ENCODE measurements at places on chromosomes 3 and 15. TPM values are rescaled to one million over a fixed set of nuclear protein-coding genes. Genes with fewer than 3 reads are reported as not detected.

Gene SPTSSB
- polyA plus RNA-seq, result 0.53 TPM

Gene CIP2A
- polyA plus RNA-seq, result 0.19 TPM

Gene TRIM42
- not detected for polyA plus RNA-seq

Gene TTC14
- 9.3 TPM for polyA plus RNA-seq

DNA sequence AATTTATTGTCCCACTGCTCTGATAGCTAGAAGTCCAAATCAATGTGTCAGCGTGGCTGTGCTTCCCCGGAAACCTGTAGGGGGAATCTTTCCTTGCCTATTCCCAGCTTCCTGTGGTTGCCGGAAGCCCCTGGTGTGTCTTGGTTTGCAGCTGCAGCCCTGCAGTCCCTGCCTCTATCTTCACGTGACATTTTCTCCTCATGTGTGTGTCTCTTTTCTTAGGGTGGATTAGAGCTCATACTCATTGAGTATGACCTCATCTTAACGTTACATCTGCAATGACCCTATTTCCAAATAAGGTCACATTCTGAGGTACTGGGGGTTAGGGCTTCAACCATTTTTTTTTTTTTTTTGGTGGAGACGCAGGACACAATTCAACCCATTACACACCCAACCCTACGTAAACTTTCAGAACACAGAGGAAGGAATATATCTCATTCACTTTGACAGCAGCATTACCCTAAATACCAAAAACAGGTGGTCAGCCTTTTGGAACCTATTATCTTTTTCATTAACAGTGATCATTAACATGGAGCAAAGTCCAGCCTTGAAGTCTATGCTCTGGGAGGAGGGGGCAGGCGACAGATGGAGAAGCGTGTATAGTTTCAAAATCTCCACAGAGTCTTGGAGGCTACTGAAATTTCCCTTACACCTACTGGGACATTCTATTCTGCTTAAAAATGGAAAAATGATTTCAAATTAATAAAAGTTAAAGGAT lies 88.6 kb downstream of the RYK start:
- H3K4me3 ChIP-seq, result no peak overlapping the region
- no peak overlapping the region for H3K27ac ChIP-seq

DNA sequence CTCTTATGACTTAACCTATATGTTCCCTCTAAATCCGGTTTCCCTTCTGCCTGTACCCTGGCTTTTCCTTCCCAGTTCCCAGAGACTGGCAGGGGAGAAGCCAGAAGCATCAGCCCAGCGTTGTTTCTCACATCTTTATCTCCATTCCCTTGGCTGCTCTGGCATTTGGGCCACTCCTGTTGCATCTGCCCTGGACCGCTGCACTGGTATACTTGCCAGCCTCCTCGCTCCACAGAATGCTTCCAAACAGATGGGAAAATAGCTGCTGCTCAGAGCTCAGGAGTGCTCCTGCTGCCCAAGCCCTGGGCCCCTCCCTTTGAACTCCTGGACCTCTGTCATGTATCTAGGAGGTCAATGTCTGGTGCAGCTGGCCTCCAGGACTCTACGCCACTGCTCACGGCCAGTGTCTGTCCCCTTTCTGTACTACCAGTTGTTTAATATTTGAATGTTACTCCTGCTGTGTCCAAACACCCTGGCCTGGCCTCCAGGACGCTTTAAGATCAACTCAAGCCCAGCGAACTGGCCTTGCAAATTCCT lies 6.8 kb downstream of the SPINT1 start:
- H3K4me1 ChIP-seq, result no peaks in the 10 kb centered on the region
- no peaks in the 10 kb centered on the region for H3K36me3 ChIP-seq
- no peak overlapping the region for H3K4me3 ChIP-seq
- no peak overlapping the region for H3K27ac ChIP-seq
- peaks cover 2% of the 10 kb centered on the region for H3K27me3 ChIP-seq

DNA sequence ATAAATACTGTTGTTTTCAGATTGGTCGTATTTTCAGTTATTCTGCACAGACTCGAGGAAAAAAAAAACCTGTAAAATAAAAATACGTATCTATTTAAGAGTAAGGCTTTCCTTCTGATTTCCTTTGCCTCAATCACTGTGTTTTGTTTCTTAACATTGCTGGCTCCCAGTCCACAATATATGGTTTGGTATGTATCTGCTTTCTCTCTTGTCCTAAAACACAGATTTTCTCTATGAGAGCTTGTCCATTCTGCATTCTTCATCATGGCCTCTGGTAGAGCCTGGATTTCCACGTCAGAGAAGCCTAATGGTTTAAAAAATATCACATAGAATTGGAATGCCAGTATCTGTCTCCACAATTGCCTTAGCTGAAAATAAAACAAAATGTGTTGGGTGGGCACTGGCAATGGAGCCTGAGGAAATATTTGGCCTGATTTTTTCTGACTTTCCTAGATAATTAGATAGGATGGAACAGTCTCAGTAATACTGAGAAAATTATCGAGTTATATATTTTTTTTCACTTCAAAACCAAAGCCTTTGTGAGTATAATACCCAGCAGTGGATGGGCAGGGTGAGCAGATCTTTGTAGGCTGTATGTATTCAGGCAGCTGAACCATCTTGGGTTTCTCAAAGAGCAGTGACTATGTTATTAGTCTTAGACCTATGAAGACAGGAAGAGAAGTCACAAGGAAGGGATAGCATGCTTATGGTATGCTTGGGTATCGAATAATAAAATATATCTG lies 1.9 kb downstream of the CD200 start:
- H3K36me3 ChIP-seq, result no peaks in the 10 kb centered on the region
- peak overlapping the region; percentile 68 for H3K27ac ChIP-seq
- H3K27me3 ChIP-seq, result peaks cover 9% of the 10 kb centered on the region

GRCh38 chr3:194750491-194750828 lies 64.8 kb downstream of the FAM43A start:
- no peak for DNase-seq
- no peaks in the 10 kb centered on the region for H3K36me3 ChIP-seq
- H3K27ac ChIP-seq, result no peak overlapping the region
- no peak overlapping the region for H3K4me3 ChIP-seq
- no peaks in the 10 kb centered on the region for H3K27me3 ChIP-seq

DNA sequence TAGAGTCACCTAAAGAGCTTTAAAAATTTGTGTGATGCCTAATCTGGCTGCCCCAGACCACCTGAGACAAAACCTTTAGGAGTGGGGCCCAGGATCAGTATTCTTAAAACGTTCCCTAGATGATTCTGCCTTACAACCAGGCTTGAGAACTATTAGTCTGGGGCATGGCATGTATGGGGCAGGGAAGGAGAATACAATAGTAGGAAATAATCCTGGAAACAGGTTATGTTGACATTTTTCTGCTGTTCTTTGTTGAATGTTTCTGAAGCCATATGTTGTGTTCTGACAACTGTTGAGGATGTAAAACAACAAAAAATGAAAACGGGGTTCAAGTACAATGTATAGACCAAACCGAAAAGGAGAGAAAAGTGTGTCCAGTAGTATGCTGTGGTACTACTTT lies 2.9 kb downstream of the GTF2E1 start:
- H3K4me3 ChIP-seq, result no peak overlapping the region
- no peaks in the 10 kb centered on the region for H3K27me3 ChIP-seq
- no peak for DNase-seq
- no peaks in the 10 kb centered on the region for H3K4me1 ChIP-seq

GRCh38 chr3:39961230-39961629 lies 151.8 kb downstream of the MYRIP start:
- H3K4me3 ChIP-seq, result no peak overlapping the region
- DNase-seq, result no peak
- no peaks in the 10 kb centered on the region for H3K36me3 ChIP-seq
- no peaks in the 10 kb centered on the region for H3K27me3 ChIP-seq
- peaks cover 10% of the 10 kb centered on the region for H3K4me1 ChIP-seq
- H3K27ac ChIP-seq, result peak overlapping the region; percentile 60

GRCh38 chr3:189630767-189631372 lies 319 bp upstream of the TP63 start:
- H3K27ac ChIP-seq, result peak overlapping the region; percentile 52
- H3K27me3 ChIP-seq, result no peaks in the 10 kb centered on the region
- H3K4me3 ChIP-seq, result peak overlapping the region; percentile 38

GRCh38 chr3:112365636-112366035 lies 32.7 kb downstream of the CD200 start:
- peak overlapping the region; percentile 38 for H3K27ac ChIP-seq
- no peak for DNase-seq
- H3K27me3 ChIP-seq, result no peaks in the 10 kb centered on the region
- H3K4me3 ChIP-seq, result no peak overlapping the region
- H3K36me3 ChIP-seq, result no peaks in the 10 kb centered on the region
- H3K4me1 ChIP-seq, result peaks cover 25% of the 10 kb centered on the region

GRCh38 chr15:78006567-78007205 lies 70.8 kb downstream of the TBC1D2B start:
- no peaks in the 10 kb centered on the region for H3K27me3 ChIP-seq
- H3K4me1 ChIP-seq, result peaks cover 45% of the 10 kb centered on the region
- no peak overlapping the region for H3K4me3 ChIP-seq
- H3K27ac ChIP-seq, result no peak overlapping the region
- no peaks in the 10 kb centered on the region for H3K36me3 ChIP-seq

DNA sequence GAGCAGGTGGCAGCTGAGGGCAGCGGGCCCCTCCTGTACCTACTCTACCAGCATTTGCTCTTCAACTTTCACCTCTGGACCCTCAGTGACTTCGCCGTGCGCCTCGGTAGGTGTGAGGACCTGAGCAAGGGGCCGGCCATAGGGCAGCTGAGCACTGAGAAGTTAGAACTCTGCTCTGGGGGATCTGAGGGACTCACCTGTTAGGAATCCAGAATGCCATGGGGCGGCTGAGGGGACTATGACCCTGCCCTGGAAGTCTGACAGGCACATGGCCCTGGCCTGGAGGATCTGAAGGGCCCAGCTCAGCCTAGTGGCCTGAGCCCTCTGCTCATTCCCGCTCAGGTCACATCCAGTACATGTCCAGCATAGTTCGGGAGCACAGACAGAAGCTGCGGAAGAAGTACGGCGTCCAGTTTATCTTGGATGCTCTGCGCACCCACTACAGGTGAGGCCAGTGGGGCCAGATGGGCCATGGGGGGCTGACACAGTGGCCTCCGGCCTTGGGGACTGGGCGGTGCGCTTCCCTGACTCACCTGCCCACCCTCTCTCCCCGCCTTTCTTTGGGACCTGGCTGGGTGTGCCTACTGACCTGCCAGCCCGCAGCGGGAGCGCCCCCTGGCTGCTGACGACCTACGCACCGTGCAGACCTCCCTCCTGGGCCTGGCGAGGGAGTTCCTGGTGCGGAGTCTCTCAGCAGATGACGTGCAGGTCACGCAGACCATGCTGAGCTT lies 18.8 kb downstream of the NBEAL2 start:
- H3K4me1 ChIP-seq, result no peaks in the 10 kb centered on the region
- no peaks in the 10 kb centered on the region for H3K27me3 ChIP-seq
- H3K27ac ChIP-seq, result no peak overlapping the region
- H3K36me3 ChIP-seq, result peaks cover 37% of the 10 kb centered on the region

- no peak overlapping the region for H3K4me3 ChIP-seq
- no peaks in the 10 kb centered on the region for H3K4me1 ChIP-seq
- H3K36me3 ChIP-seq, result no peaks in the 10 kb centered on the region
Measured at GRCh38 chr3:193344486-193344885, 34.1 kb downstream of the ATP13A5 start.

DNA sequence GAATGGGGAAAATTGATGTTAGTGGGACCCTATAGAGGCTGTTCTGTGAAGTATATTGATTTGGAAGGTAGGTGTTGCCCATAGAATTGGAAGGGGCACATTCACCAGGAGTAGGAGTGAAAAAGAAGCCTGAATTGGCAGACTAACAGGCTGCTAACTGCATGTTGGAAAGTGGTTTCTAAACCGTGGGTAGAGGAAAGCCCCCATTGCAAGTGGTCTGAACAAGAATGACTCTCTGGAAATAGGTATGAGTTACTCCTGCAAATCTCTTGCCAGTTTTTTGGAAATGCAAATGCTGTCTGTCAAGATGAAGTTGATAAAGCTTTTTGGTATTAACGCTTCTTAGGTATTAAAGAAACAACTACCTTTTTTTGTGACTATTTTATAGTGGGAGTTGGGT lies 3.5 kb downstream of the UBE2E1 start:
- peaks cover 24% of the 10 kb centered on the region for H3K4me1 ChIP-seq
- H3K36me3 ChIP-seq, result no peaks in the 10 kb centered on the region
- H3K4me3 ChIP-seq, result no peak overlapping the region
- H3K27ac ChIP-seq, result no peak overlapping the region
- no peak for DNase-seq

Measured in heart left ventricle (tissue), 16 donors.